LNCaP clone FGC (cell line): ENCODE measurements at places on chromosomes 13 and 19.

DNA sequence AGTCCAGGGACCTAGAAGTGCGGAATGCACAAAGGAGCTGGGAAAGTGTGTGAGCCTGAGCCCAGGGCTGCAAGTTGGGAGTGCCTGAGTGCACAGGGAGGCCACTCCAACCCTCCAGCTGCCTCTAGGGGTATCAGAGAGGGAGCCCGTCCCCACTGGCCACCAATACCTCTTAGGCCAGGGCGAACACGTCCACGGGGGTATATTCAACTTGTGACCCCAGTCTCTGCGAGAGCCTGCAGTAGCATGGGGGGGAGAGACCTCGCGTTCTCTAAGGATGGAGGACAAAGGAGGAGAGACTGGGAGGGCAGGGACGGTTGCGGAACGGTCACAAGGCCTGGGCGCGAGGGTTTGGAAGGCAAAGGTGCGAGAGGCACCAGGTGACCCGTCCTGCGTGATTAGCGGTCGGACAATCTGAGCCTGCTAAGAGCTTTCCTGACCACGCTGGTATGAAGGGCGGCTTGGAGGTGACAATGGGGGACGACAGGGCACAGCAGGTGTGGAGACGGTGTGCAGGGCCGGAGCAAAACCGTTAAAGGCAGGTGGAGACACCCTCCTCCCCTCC, 676 bp downstream of the CD320 start:
- no peak for DNase-seq

GRCh38 chr19:29439688-29440550, 85.9 kb upstream of the VSTM2B start:
- DNase-seq, result no peak

GRCh38 chr19:7007859-7008258, 13.4 kb downstream of the MBD3L2B start:
- DNase-seq, result no peak

GRCh38 chr13:114127473-114128347, 4.7 kb downstream of the RASA3 start:
- no peak for DNase-seq

GRCh38 chr13:31072041-31072440, 89.7 kb downstream of the HSPH1 start:
- DNase-seq, result no peak

DNA sequence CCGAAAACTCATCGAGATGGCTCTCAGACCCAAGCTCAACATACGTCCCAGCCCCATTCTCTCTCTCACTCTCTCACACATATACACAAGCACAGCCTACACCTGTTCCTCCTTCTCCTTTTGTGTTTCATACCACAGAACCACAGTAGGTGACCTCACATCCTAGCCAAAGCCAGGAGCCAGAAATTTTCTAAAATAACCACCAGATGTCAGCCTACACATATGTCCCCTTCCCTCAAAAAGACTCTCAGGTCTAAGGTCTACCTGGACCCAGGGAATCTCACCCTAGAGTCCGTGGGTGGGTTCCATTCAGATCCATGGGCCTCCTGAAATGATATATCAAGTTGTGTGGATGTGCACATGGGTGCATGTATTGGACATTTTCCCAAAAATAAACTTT, 104.2 kb upstream of the IPO5 start:
- DNase-seq, result no peak

DNA sequence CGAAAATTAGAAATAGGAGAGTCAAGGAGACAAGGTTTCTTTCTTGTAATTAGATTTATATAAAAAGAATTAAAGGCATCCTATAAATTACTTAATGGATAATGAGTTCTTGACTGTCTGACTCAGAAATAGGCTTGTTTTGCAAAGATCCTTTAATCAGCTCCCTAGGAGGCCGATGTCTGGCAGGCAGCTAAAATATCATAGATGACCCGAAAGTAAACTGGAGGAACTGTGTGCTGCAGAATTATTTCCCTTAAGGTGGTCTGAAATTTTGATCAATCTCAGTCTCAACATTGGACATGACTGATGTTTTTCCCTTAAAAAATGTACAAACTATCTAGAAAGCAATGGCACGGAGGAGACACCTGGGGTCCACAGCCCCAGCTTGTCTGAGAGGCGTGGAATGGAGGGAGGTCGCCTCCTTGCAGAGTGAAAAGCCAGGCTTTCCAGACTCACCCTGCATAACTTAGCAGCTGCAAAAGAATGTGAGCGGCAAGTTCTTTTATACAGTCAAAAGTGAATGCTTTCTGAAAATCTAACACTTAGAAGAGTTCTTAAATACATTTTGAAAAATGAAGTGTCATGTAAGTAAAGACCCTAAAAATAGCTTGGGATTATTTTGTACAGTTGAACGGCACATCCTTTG, 44.8 kb downstream of the MBNL2 start:
- no peak for DNase-seq

DNA sequence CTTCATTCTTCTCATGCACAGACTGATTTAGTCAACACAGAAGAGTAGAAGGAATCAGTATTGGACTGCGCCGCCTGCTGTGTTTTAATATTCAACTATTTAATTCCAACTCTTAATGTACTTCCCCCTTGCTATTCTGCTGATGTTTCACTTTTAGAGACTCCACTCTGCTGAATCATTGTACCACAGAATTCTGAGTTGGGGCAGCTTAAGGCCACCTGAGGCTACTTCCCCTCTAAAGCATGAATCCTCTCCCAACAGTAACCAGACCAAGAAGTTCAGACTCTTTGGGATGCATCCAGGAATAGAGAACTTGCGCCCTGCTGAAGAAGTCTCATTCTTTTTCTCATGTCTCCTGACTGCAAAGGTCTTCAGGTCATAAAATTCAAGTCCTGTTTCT, 708.8 kb downstream of the UQCRFS1 start:
- DNase-seq, result no peak

DNA sequence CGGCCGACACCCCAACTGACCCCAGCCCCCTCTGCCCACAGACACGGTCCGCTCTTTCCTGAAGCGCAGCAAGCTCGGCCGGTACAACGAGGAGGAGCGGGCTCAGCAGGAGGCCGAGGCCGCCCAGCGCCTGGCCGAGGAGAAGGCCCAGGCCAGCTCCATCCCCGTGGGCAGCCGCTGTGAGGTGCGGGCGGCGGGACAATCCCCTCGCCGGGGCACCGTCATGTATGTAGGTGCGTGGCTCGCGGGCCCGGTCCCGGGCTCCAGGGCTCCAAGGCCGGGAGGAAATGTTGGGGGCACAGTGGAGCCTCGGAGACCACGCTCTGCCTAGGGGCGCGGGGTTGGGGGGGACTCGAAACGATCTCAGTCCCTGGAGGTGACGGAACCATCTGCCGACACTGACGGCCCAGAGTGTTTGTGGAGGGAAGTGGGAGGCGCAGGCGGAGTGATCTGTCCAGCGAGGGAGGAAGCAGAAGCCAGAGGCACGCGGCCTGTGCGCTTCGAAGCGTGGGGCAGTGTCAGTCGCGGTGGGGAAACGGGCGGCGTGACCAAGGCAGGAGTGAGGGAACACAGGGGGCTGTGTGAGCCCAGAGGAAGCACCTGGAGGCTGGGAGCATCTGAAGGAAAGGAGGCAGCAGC, 6.3 kb downstream of the TBCB start:
- DNase-seq, result no peak

- DNase-seq, result no peak
Measured at GRCh38 chr19:38093587-38093986, 130.4 kb downstream of the DPF1 start.

DNA sequence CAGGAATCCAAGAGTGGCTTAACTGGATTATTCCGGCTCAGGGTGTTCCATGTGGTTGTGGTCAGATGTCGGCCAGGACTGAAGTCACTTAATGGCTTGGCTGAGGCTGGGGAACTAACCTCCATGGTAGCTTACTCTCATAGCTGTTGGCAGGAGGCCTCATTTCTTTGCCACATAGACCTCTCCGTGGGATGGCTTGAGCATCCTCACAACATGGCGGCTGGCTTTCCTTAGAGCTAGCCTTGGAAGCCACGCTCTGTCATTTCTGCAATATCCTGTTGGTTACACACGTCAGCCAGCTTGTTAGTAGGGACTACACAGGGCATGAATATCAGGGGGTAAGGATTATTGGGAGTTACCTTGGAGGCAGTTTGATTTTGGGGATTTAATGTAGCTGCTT, 5.1 kb downstream of the CRX start:
- no peak for DNase-seq

GRCh38 chr19:45058622-45059159, 17.6 kb downstream of the ZNF296 start:
- DNase-seq, result no peak

DNA sequence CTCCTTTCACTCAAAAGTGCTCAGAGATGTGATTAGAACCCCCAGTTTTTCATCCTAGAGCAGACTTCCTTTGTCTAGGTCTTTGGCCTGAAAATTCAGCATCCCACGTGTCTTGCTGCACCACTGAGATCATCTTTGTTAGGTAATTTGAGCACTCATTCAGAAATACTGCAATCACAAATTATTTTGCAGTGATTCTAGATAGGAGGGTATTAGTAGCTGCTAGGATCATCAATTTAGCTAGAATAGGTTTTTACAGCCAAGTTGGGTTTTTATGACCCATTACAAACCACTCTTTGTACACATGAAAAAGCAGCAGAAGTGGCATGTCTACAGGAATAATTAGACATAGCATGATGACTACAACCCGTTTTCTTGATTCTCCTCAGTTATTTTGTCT, 219.6 kb downstream of the GPC6 start:
- no peak for DNase-seq

DNA sequence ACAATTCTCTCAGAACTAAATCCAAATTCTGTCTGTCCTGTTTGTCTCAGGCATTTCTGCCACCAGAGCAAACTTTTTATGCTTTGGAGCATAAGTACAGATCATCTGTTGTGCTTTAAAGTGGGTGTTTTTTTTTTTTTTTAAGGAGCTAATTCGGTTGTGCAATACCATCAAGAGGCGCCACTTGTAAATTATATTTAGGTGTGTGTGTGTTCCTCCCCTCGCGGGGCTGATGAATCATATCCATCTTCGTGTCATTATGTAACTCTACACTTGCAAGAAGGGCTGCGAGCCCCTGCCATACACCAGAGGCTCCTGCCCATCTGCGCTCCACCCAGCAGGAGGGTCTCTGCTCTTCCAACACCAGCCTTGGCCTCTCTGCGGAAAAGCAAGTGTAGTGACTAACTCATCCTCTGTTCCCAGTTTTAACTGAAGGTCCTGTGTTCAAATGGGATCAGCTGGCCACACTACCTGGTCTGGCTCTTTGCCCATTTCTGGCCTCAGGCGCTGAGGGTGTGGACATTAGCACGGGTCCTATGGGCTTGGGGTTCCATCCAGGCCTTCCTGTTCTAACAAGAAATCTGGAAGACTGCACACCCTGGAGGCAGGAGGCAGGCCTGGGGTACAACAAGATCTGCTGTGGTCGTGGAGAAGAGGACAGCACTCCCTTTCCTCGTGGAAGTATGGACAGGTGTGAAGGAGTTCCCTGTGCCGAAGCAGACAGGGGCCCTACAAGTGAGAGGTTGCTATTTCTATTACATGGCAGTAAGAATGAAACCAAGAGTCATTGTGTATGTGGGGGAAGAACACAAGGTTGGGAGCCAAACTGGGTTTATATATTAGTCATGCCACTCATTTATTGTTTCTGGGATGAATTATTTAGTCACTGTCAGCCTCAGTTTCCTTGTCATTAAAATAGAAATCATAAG, 96.1 kb upstream of the MBNL2 start:
- DNase-seq, result no peak

DNA sequence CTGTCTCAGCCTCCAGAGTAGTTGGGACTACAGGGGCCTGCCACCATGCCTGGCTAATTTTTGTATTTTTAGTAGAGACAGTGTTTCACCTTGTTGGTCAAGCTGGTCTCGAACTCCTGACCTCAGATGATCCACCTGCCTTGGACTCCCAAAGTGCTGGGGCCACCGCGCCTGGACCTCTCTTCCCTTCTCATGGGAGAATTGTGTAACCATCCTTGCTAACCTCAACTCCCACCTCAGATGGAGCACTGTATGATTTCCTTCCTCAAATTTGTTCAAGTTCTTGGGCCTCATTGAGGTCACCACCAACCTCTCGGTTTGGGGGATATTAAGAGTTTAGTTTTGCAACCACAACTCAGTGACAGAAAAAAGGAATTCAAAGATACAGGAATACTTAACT, 10.7 kb downstream of the LILRA5 start:
- no peak for DNase-seq

DNA sequence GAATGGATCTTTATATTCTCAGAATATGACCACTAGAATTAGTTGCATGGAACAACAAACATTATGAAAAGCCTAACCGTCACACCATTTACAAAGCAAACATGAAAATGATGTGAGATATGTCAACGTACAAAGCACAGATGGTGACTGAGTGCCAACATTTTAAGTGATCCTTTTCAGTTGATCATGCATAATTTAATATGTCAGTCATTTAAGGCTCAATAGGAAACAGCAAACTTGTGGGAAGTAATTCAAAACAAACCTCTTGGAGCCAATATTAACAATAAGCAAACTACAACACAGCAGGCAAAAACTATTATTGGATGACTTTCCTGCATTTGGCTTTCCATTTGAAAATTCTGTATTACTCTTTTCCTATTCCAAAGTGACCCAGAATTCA, 277.6 kb downstream of the SLITRK6 start:
- DNase-seq, result peak; percentile 89

GRCh38 chr13:49421391-49421790, 22.5 kb downstream of the CAB39L start:
- no peak for DNase-seq

GRCh38 chr13:39201180-39201579, 162.9 kb downstream of the NHLRC3 start:
- DNase-seq, result no peak

GRCh38 chr19:21698215-21698614, 69.2 kb downstream of the ZNF100 start:
- peak; percentile 2 for DNase-seq

DNA sequence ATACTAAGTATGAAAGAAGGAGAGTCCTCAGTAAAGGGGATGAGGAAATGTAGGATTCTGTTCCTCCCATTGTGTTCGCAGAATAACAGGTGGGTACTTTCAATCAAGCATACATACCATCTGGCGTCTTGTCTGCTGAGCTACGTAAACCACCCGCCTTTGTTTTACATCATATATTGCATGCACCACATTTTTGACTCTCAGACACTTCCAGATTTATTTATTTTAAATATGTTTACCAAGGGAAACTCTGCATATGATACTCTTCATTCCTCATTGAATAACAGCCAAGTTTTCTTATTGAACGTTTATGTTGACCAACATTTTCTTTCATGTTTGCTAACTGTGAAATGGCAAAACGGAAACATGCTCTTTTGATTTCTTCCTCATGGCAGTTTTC, 174.1 kb downstream of the FGF14 start:
- DNase-seq, result no peak

DNA sequence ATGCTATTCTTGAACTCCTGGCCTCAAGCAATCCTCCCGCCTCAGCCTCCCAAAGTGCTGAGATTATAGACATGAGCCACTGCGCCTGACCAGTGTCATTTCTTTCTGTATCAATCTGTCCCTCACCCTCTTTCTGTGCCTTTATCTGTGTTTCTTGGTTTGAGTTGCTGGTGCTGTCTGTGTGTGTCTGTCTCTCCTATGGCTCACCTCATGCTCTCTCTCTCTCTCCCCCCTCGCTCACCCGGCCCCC, 9.9 kb downstream of the IRF2BP1 start:
- DNase-seq, result no peak
